ENCODE measurements at places on chromosomes 5 and 9. TPM values are rescaled to one million over a fixed set of nuclear protein-coding genes. Genes with fewer than 3 reads are reported as not detected.

ANKRD34B gene
- total RNA-seq, result not detected

KCNN2 gene
- total RNA-seq, result 0.43 TPM

SLC34A3 gene
- total RNA-seq, result not detected

PCDHGC5 gene
- 2.6 TPM for total RNA-seq

NIPAL4 gene
- total RNA-seq, result 0.14 TPM

GHR gene
- total RNA-seq, result 3.8 TPM

PDCD1LG2 gene
- total RNA-seq, result 2.6 TPM

TLX3 gene
- total RNA-seq, result not detected

CERCAM gene
- total RNA-seq, result 120 TPM

Measured in smooth muscle cell of bladder (primary cell).